ENCODE measurements at places on chromosomes 13 and 19. TPM values are rescaled to one million over a fixed set of nuclear protein-coding genes. Genes with fewer than 3 reads are reported as not detected.

- DNase-seq: no peak
These were observed 25.5 kb downstream of the KCTD12 start for GRCh38 chr13:76860706-76861105.

- no peak for DNase-seq
These were observed 156.4 kb upstream of the FREM2 start for GRCh38 chr13:38530492-38530891.

- no peak for DNase-seq
These were observed 87.6 kb downstream of the HSPH1 start for GRCh38 chr13:31073859-31074718.

DNA sequence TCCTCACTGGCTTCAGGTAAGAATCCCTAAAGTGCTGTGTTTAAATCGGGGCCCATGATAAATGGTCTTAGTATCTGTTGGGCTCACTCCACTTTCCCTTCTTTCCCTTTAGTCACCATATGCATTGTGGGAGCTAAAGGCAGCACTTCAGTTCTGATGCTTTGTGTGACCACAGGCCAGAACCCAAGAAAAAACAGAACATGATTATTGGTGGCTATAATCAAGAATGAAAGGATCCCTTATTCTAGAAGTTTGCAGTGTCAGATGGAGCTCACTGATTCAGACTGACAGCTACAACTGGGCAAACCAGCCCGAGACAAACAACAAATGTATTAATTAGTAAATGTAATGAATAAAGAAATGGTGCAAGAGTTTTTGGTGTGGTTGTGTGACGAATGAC lies 57.3 kb upstream of the POMP start:
- DNase-seq: no peak

- no peak for DNase-seq
These were observed 5.2 kb downstream of the PRMT1 start for GRCh38 chr19:49682274-49682673.

- DNase-seq: no peak
These were observed 3.2 kb downstream of the PRX start for GRCh38 chr19:40410030-40410389.

IRGC gene
- not detected for total RNA-seq

GRCh38 chr19:35236638-35237400 lies 8.3 kb upstream of the FAM187B start:
- no peak for DNase-seq

- DNase-seq: no peak
These were observed 1.4 kb downstream of the SIAH3 start for GRCh38 chr13:45850027-45850613.

DNA sequence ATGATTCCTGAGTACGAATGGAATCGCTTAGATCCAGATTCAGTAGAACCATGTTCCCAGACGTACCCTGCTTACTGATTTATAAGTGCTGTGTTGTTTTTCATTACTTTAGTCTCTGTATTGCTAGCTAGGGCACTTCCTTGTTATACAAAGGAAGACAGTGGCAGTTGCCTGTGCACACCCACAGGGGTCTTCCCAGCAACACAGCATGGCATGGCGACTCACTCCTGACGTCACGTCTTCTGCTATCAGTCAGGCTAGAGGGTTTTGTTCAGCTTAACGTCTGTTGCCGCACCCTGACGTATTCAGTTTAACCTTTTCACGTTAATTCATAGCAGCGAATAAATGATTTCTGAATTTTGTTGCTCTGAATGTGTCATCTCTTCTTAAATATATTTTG lies 295.1 kb downstream of the MYO16 start:
- no peak for DNase-seq

GRCh38 chr13:36134632-36135031 lies 3.5 kb upstream of the DCLK1 start:
- DNase-seq: no peak

DNA sequence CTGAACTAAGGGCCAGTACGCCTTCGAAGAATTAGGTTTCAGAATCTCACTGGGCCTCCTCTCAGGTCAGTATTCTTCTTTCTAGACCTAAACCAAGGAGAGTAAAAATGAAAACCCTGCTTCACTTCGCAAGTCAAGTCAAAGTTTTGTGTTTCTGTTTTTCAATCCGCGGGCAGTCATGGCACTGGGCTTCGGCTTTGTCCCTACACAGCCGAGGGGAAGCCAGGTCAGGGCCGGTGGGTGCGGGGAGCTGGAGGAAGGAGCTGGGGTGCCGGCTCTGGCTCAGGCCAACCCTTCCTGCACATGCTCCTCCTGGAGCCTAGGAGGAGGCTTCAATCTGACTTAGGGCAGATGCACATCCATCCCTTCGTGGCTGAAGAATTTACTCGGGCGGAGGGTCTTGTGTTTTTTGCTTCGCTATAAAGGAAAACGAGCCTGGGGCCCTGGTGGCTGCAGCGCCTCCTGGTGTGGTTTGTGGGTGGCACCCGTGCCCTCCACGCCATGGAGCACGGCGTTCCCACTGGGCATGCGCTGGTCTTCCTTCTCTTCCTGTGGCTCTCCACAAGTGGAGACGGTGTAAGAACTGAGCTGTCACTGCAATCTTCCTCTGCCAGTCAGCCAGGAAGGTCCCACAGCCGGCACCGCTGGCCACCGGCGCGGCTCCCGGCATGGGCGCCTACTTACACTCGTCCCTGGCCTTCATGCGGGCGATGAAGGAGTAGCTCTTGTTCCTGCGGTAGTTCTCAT lies 22.5 kb downstream of the C19orf44 start:
- no peak for DNase-seq

DNA sequence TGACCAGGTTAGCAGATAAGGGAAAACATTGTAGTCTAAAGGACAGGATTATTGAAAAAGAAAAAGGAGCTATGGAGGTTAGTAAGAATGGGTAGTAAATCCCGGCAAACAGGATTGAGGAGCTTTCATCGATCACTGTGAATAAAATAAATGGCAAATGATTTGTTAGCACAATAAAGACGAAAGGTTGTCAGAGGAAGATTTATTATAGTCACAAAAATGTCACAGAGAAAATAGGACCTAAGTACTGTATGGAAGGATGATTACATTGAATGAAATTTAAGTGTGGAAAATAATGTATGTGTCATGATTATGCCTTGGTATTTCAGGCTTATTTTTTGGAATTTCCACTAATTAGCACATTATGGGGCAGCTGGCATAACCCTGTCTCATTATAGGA lies 519.2 kb upstream of the SLITRK6 start:
- DNase-seq: no peak

DNA sequence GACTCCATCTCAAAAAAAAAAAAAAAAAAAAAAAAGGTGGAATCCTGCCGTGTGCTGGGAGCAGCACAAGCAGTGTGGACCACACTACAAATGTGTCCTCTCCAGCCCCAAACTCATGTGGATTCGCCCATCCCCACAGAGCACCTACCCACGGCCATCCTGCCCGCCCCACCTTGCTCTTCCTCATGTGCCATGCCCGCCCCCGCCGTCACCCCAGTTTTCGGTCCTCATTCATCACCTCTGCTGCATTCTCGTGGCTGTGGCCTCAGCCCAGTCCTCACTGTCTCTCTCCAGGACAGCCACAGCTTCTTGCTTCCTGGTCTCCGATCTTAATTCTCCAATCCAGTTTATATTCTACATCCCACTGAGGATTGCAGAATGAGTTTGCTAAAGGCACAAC lies 80.0 kb upstream of the TM9SF2 start:
- no peak for DNase-seq

SLC5A5 gene
- not detected for total RNA-seq

- DNase-seq: no peak
These were observed 77.4 kb downstream of the PDS5B start for GRCh38 chr13:32663660-32664059.

CCDC122 gene
- total RNA-seq: 0.16 TPM

TEX26 gene
- not detected for total RNA-seq
